Naive thymus-derived CD8-positive, alpha-beta T cell (primary cell): ENCODE measurements at places on chromosomes 1 and 21. TPM values are rescaled to one million over a fixed set of nuclear protein-coding genes. Genes with fewer than 3 reads are reported as not detected.

Gene OLIG1
- not detected for total RNA-seq

Gene DNTTIP2
- 74.2 TPM for total RNA-seq

Gene CASQ2
- total RNA-seq, result not detected

Gene CELA2A
- not detected for total RNA-seq

Gene SYT11
- 4.0 TPM for total RNA-seq

Gene LRRC40
- total RNA-seq, result 12.7 TPM

Gene TGFB2
- total RNA-seq, result 0.16 TPM

Gene FTCD
- total RNA-seq, result 2.2 TPM

Gene PPFIA4
- 1.4 TPM for total RNA-seq

Gene SYCP1
- total RNA-seq, result not detected

Gene LAPTM5
- total RNA-seq, result 565 TPM

Gene ZRANB2
- total RNA-seq, result 175 TPM

Gene TRAF3IP3
- 717 TPM for total RNA-seq
